ENCODE measurements at places on chromosomes 5 and 9.

DNA sequence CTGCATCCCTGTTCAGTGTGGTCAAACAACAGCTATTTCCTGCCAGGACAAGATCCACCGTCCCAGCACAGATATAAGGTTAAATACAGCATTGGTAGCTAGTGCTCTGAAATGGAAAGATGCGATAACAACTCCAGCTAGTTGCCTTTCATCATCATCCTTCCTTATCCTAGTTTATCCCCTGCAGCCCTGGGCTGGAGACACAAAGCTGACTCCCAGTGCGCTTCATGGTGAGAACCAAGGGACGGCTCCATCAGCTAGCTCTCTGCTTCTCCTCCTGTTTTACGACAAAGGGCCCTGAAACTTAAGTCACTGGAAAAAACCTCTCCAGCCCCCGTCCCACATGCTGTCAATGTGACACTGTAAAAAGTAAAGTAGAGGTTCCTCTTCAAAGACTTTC is 37.9 kb downstream of the CDC14B start:
- DNase-seq, result no peak

DNA sequence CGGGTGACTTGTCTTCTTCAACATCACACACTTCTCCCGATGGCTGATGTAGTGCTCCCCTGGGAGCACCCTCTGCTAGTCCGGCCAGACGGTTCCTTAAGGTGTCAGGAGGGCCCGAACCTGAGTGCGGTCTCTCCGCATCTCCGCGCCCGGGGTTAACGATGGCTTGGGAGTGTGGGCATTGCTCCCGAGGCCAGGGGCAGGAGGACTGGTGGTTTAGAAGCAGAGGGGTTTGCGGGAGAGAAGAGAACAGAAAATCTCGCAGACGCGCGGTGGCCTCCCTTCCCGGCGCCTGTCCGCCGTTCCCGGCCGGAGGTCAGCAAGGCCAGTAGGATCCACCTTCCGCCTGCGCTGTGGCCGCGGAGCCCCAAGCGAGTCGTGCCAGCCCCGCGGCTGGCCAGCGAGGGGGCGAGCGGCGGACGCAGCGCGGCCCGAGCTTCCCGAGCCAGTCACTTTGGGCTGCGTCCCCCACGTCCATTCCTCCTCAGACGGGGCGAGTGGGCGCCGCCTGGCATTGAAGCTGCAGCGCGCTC is 700 bp downstream of the CDO1 start:
- DNase-seq, result no peak

- DNase-seq, result no peak
Observed at GRCh38 chr9:87528969-87529368, 31.3 kb downstream of the DAPK1 start.

GRCh38 chr9:12554636-12555035 is 138.5 kb upstream of the TYRP1 start:
- DNase-seq, result no peak

GRCh38 chr5:112192072-112192471 is 227.0 kb downstream of the EPB41L4A start:
- no peak for DNase-seq

DNA sequence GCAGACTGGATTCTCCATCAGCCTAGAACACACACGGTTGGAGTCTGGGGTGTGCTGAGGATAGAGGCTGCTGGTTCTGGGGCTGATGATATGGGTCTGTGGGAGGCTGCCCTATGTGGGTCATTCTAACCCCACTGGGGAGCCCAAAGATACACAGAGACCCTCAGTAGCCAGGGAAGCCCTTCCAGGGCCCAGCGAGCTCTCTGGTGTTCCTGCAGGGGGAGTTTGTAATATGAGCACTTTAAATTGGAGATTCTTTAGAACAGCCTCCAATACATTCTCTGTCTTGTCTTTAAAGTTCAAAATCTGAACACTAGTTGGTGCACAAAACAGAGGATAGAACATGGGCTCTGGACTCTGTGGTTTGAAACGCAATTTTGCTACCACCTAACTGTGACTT is 2.4 kb downstream of the ACTL7A start:
- DNase-seq, result no peak

GRCh38 chr5:123598028-123598689 is 86.2 kb downstream of the CSNK1G3 start:
- DNase-seq, result no peak

GRCh38 chr9:119873877-119874276 is 504.6 kb upstream of the BRINP1 start:
- DNase-seq, result no peak

DNA sequence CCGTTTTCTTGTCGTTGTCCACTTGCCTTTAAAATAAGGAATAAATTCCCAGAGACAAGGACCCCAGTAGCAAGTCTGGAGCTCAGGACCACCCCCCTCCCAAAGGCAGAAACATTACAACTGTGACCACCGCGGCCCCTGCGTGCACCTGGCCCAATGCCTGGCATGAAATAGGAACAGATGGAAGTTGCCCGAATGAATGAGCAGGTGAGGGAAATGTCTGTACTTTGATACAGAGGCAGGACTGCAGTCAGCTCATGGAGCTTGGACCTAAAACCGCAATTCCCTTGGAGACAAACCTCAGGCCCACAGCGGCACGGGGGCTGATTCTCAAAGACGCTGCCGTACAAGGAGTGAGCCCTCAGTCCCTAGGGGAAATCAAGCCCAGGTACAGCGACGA is 55.3 kb upstream of the SARDH start:
- no peak for DNase-seq

DNA sequence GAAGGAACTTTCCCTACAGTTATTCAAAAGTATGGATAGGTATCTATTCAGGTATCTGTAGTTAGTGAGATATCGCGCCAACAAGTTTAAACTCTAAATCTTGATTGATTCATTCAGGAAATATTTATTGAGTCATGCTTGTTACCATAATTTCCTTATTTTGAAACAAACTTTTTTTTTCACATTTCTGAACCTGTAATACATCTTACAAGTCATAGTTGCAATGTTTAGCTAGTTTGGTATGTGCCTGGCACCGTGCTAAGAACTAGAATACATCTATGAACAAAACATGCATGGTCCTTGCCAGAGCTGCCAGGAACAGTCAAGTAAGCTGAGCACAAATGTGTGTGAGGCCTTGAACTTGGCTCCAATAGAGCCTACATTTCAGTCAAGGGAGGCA is 226.4 kb downstream of the PCSK5 start:
- no peak for DNase-seq

DNA sequence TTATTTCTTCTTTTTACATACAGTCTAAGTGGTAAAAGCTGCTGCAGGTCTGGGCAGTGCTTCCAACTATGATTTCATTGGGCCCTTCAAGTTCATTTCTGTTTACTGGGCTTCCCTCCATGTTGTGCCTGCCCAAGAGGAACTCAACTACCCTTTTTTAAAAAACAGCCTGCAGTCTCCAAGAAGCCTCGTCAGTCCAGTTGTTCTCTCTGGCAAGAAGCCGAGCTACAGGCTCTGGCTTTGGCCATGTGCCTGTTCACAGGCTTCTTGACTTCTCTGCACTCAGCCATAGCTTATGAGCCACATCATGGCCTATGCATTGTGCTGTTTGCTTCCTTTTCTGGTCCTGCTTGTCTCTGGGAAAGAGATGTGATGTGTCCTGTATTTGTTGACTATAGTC is 119.7 kb upstream of the PJA2 start:
- DNase-seq, result no peak

- DNase-seq, result no peak
Observed at GRCh38 chr5:8491254-8491653, 622.3 kb downstream of the MTRR start.

- no peak for DNase-seq
Observed at GRCh38 chr5:78009937-78010527, 233.9 kb upstream of the TBCA start.

DNA sequence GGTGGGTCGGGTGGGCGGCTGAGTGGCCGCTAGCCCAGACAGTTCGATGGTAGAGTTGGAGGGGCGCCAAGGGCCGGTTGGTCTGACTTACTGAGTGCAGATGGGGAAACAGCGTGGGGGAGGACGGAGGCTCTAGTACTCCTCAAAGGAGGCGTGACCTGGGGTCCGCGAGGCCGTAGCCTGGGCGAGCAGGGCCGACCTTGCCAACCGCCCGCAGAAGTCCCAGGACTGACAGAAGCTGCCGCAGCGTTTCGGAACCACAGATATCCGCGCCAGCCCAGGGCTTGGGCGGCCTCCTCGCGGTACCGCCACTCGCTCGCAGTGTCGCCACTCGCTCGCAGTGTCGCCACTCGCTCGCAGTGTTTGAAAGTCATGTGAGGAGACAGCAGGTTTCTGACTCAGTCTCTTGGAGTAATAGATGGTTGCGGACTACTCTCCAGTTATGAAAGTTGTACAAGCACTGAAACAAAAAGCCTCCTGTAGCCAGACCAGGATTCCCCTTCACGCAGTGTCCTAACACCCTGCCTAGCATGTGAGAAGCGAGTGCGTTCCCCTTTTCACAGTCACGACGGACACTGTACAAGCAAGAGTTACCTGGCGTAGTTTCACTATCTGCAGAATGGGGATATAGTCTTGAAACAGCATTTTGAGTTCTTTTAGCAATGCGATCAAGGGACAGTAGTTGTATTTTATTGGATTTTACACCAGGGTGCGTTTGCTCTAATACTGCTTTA is 674 bp downstream of the TMEM38B start:
- peak; percentile 10 for DNase-seq

DNA sequence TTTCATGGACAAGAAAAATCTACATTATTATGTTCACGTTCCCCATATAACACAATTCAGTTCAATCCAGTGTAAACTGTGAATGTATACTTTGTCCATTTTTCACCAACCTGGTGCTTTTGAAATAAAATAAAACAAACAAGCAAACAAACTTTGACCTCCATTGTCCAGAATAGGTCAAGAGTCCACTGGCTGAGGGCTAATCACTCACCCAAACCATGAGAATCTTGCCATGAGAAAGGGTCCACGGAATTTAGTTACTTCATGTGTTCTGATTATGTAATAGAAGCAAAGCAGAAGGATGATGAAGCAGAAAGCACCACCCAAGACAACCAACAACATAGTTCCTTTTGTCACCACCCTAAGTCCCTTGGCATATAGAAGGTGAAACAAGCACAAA is 28.7 kb downstream of the DIAPH1 start:
- DNase-seq, result no peak

- DNase-seq, result no peak
Observed at GRCh38 chr9:36443581-36443980, 43.5 kb upstream of the RNF38 start.

DNA sequence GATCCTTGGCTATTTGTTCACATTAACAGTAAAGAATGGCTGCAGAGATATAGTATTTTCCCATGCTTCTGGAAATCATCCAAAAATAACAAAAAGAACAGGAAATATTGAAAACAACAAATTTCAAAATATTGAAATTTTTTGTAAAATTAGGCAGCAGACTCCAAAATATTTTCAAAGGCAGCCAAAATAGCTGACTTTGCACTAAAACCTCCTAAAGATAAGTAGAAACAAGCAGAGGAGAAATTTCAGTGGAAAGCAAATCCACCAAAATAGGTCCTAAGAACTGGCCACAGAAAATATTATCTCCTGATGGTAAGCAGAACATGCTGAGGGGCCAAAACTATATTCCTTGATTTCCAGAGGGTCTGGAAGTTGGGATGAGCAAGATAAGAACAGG is 456.3 kb upstream of the DMAC1 start:
- DNase-seq, result no peak

GRCh38 chr5:42875785-42876374 is 64.2 kb upstream of the SELENOP start:
- no peak for DNase-seq

- no peak for DNase-seq
Observed at GRCh38 chr9:33466565-33467495, 6.9 kb downstream of the NOL6 start.

DNA sequence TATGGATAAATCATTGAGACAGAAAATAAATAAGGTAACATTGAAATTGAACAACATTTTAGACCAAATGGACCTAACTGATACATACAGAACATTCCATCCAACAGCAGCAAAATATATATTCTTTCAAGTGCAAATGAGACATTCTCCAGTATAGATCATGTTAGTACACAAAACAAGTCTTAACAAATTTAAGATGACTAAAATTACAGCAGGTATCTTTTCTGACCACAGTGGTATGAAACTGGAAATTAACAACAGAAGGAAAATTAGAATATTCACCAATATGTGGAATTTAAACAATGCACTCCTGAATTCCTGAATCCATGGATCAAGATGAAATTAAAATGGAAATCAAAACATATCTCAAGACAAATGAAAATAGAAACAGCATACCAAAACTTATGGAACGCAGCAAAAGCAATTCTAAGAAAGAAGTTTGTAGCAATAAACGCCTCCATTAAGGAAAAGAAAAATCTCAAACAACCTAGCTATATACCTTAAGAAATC is 115.6 kb downstream of the ADAMTS12 start:
- DNase-seq, result no peak

GRCh38 chr5:143208365-143208641 is 195.2 kb downstream of the NR3C1 start:
- no peak for DNase-seq

- no peak for DNase-seq
Observed at GRCh38 chr9:97562542-97562941, 61.1 kb downstream of the TMOD1 start.

- DNase-seq, result no peak
Observed at GRCh38 chr9:89497978-89498851, at the start of gene SEMA4D. Gene SEMA4D, minus strand, starts transcription at chr9:89498113. Its CDS starts 92,657 bp downstream, at chr9:89405456.

GRCh38 chr5:122391621-122392020 is 79.6 kb downstream of the SNCAIP start:
- DNase-seq, result no peak

DNA sequence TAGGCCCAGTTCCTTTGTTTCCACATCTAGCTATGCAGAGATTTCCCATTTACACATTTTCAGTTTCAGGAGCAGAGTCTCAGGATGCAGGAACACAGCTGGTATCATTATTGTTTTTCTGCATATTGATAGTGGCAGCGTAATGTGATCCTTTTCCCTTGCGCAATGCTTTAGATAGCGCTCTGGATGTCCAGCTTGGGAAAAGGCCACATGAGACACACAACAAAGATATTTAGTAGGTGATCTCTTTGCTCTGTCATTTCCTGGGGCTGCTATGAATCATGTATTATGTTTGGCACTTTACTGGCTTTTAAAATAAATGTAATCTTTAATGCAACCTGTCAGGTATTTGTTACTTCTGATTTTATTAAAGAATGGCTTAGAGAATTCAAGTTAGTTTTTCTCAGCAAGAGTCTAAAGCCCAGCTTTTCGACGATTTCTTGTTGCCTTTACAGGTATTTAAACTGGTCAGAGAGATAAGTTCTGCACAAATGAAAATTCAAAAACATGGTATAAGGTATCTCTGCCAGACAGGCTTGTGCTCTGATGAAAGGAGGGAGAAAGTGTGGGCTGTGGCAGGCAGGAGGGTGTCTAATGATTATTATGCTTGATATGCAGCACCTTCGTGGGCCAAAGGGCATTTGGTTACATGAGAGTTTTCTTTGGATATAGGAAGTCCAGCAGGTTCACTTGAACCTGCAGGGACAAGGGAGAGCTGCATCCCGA is 42.2 kb downstream of the PTTG1 start:
- DNase-seq, result no peak

DNA sequence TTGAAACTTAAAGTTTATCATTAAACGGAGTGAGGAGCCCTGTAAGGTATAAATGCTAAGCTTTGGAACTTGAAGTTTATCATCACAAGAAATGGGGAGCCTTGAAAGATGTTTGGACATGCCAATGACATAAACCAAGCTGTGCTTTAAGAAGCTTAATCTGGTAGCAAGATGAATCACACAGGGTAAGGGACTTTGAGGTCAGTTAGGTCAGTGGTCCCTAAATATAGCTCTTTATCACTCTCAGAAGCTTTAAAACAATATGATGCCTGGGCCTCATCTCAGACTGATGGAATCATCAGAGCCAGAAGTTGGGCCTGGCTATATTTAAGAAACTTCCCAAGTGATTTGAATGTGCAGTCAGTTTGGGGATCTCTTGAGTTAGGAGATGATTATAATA is 85.7 kb downstream of the TNC start:
- DNase-seq, result no peak

GRCh38 chr5:10563945-10564837 is at the start of gene ANKRD33B:
Gene ANKRD33B, plus strand, starts transcription at chr5:10564070. Its CDS starts 398 bp downstream, at chr5:10564468.
- DNase-seq, result peak; percentile 65

Measured in stimulated activated CD8-positive, alpha-beta memory T cell treated with anti-CD3 and anti-CD28 coated beads, Interleukin-4, amount 100 ng/mL, for 4 hours (primary cell).